ENCODE measurements at places on chromosomes 5 and 9.
A peak's percentile ranks its signal among the peaks of the same experiment; 100 is the strongest.

GRCh38 chr5:82011761-82012160 lies 39.9 kb downstream of the ATG10 start:
- peak; percentile 50 for DNase-seq

DNA sequence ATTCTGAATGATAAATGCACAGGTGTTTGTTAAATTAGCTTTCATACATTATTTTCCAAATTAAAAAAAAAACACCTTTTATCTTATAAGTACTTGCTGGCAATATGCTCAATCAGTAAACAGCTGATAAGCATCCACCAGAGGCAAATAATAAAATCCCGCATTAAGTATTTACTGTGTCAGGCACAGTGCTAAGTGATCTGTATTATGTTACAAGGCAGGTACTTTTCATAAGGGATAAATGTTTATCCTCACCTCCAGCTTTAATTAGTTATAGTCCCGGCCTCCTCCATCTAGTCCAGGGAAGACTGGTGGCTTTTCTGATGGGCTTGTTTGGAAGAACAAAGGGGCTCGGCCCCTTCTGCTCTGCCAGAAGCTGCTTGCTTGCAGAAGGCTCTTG lies 40.1 kb downstream of the PFDN1 start:
- DNase-seq: no peak

DNA sequence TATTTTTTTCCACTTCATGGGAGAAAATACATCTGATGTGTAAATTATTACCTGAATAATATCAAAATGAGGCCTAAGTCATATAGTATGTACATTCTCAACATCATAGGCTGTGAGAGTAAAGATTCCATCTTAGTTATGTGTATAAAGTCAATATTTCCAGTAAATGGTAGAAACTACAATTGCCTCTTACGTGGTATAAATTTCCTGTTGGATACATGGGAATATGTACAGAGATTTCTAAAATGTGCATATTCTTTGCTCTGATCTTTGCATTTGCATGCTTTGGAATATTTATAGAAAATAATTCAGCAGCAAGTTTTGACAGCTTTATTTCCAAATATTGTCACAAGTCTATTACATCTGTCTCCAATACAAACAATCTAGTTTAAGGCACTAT lies 78.8 kb downstream of the GABRB2 start:
- DNase-seq: no peak

- peak; percentile 56 for DNase-seq
These were observed 625.9 kb downstream of the TLE4 start for GRCh38 chr9:80197661-80198060.

GRCh38 chr9:27539479-27540441 lies 10.1 kb upstream of the MOB3B start:
- DNase-seq: no peak

DNA sequence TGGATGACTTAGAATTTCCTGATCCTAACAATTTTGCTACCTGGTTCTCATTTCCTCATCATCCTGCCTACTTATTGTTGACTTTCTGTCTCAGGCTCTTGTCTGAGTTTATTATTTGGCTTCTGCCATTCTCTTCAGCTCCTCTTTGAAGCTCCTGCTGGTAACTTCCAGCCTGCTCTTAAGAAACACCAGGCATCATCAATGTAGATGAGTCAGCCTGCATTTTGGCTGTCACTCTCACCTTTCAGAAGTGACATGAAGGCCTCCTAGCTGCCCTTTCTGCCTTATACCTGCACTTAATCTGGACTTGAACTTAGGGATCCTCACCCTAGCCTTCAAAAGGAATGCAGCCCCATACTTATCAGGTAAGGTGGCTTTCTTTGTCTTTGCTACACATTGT lies 551.8 kb upstream of the ZNF608 start:
- DNase-seq: no peak

DNA sequence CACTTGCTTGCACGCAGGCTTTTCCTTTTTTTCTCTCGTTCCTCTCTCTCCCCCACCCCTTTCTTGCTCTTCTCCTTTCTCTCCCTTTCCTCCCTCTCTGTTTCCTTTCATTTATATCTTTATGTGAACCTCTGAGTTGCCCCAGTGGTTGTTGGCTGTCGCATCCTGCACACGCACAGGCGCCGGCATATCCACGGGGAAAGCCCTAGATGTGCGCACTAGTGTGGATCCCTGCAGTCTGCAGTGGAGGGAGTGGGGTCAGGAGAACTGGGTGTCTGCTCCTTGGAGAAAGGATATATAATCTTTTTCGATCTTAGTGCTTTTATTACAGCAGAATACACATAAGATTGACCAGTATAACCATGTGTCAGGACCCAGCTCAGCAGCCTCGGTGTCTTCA lies 223.5 kb downstream of the FANCC start:
- no peak for DNase-seq

- DNase-seq: no peak
These were observed 265.6 kb downstream of the PAPPA start for GRCh38 chr9:116419181-116419580.

- no peak for DNase-seq
These were observed 48.6 kb downstream of the COL15A1 start for GRCh38 chr9:98992107-98992884.

GRCh38 chr5:71703941-71704340 lies 15.1 kb upstream of the CARTPT start:
- no peak for DNase-seq

- no peak for DNase-seq
These were observed 27.5 kb downstream of the GPX3 start for GRCh38 chr5:151047814-151048425.

DNA sequence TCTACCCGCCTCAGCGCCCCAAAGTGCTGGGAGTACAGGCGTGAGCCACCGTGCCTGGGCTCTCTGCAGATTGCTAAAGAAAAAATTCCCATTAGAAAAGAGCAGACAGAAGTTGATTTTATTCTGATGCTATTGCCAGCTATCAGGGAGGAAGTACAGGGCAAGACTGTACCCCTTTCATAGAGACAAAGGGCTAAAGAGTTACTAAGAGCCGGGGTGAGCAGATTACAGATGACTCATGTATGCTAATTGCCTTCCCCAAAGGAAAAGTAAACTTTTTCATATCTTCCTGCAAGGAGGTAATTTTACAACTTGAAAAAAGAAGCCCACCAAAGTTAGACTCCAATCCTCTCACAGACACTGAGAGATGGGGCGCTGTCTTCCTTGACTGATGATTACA lies 42.3 kb upstream of the MCTP1 start:
- DNase-seq: no peak

DNA sequence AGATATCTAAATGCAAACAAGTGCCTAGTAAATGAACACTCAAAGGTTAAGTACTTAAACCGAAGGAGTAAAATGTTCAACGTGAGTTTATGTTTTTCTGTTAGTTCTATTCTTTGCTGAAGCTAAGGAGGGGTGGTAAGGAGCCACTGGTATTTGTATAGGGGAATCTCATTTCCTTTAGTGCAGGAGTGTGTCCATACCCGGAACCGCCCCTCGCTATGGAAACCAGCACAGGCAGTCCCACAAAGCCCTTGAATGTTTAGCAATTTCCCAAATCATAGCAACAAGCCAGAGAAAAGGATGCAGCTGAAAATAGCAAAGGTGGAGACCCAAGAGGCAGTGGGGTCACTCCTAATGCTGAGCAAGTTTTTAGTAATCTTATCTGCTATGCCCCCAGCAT lies 78.8 kb upstream of the STK32A start:
- DNase-seq: no peak

DNA sequence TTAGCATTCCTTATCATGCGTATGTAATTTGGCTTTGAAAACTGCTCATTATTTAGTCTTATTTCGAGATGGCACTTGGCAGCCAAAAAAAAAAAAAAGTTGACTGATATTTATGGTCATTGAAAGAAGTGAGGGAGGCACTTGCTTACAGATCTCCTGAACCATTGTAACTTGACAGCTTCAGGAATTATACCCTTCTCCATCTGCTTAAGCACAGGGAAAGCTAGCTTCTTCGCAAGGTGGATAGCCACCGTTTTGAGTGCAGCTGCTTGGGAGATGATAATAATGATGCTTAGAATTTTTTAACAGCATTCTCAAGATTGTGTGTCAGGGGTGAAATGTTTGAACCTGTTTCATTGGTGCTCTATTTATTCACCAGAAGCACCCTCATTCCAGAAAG lies 116.1 kb downstream of the GIN1 start:
- DNase-seq: no peak

- DNase-seq: no peak
These were observed 45.5 kb upstream of the LARP1 start for GRCh38 chr5:154709368-154710305.

- peak; percentile 86 for DNase-seq
These were observed 8.9 kb upstream of the AKNA start for GRCh38 chr9:114396558-114397218.

DNA sequence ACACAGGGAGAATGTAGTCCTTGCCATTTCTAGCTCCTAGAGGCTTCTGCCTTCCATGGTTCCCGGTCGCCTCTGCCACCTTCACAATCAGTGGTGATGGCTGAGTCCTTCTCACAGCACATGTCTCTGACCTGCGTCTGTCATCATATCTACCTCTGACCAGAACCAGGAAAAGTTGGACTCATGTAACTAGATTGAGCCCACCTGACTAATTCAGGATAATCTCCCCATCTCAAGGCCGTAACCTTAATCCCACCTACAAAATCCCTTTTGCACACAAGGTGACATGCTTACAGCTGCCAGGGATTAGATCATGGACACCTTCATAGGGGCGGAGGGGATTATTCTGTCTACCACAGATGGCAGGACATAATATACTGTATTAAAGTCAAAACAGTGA lies 375.6 kb downstream of the ICE1 start:
- no peak for DNase-seq

GRCh38 chr9:21174671-21175070 lies 8.2 kb upstream of the IFNA21 start:
- DNase-seq: no peak

DNA sequence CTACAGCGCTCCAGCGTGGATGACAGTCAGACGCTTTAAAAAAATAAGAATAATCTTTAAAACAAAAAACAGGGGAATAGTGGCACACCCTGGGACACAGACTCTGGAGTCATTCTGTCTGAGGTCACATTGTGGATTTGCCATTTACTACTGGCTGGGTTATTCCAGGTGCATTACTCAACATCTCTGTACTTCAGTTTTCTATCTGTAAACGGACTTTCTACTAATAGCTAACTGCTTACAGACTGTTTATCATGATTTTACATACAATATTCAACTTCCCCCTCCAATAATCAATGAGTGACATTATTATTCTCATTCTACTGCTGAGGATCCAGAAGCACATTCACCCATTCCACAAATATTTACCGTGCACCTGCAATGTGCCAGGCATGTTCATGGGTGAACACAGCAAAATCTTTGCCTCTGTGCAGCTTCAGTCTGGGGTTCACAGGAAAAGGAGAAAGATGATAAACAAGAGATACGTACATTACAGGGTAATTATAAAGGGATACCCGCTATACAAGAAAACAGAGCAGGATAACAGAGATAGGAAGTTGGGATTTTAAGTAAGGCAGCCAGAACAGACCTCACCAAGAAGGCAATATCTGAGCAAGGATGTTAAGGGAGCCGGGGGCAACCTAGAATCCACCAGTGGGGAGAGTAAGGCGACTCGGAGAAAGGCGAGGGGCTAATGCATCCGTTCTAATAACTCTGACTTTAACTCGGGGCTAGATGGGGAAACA lies 984 bp upstream of the RAD23B start:
- no peak for DNase-seq

DNA sequence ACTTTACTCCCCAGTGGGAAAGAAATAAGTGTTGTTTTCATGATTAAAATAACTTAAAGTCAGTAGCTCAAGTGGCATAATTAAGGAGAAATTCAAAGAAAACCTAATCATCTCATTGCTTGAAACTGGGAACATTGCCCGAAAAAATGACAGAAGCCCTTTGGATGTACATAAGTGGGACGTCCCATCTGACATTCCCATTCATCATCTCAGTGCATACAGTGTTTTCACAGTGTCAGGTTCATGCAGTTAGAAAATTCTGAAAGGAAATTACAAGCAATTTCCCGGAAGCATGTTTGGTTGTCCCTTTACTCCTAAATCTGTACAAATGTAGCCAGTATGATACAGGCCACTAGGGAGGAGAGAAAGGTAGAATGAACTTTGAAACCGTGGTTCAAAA lies 95.6 kb downstream of the ADAMTS16 start:
- peak; percentile 15 for DNase-seq

DNA sequence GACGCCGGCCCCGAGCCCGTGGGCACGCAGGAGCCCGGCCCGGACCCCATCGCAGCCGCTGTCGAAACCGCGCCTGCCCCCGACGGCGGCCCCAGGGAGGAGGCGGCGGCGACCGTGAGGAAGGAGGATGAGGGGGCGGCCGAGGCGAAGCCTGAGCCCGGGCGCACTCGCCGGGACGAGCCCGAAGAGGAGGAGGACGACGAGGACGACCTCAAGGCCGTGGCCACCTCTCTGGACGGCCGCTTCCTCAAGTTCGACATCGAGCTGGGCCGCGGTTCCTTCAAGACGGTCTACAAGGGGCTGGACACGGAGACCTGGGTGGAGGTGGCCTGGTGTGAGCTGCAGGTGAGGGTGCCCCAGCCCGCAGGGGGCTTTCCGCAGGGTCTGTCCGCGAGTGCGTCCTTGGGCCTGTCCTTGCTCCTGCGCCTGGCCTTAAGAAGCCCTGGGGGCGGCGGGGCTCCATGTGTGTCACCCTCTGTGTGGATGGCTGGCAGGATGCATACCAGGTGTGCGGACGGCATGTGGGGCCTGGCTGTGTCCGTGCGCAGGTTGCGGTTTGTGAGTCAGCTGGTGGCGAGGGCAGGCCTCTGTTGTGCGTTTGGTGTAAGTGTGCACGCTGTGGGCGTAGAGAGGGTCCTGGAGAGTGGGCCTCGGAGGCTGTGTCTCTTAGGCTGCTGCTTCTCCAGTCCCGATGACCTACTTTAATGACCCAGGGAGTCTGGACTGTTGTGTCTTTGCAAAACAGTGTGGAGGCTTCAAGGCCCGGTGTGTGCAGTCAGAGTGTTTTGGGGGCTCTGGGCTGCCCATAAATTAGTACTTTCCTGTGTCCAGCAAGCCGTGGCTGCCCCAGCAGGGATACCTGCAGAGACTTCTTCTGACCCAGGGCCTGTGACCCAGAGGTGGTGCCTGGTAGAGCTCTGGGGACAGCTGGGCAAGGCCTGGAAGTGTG lies 1.6 kb downstream of the WNK2 start:
- DNase-seq: no peak

Data from fibroblast of skin of back (primary cell).